Ovary (tissue), 10 donors: ENCODE measurements at places on chromosomes 5 and 9. TPM values are rescaled to one million over a fixed set of nuclear protein-coding genes. Genes with fewer than 3 reads are reported as not detected.
A peak's percentile ranks its signal among the peaks of the same experiment; 100 is the strongest.

DNA sequence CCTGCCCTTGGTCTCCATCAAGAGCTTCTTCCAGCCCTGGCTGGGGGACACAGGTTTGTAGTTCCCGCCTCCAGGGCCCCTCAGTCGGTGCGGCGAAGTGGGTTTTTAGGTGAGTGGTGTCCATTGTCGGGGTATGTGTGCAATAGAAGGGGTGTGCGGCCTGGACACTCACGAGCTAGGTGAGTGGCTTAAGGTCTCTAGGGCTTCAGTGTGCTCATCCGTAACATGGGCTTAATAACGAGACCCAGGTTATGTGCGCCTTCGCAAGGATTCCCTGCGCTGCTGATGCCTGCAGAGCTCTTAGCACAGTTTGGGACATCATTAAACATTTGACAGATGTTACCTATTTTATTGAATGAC lies 656 bp downstream of the CEP78 start:
- no peaks in the 10 kb centered on the region for H3K36me3 ChIP-seq
- H3K4me1 ChIP-seq: peaks cover 5% of the 10 kb centered on the region
- peak overlapping the region; percentile 48 for H3K27ac ChIP-seq
- H3K4me3 ChIP-seq: peak overlapping the region; percentile 84
- DNase-seq: no peak

DNA sequence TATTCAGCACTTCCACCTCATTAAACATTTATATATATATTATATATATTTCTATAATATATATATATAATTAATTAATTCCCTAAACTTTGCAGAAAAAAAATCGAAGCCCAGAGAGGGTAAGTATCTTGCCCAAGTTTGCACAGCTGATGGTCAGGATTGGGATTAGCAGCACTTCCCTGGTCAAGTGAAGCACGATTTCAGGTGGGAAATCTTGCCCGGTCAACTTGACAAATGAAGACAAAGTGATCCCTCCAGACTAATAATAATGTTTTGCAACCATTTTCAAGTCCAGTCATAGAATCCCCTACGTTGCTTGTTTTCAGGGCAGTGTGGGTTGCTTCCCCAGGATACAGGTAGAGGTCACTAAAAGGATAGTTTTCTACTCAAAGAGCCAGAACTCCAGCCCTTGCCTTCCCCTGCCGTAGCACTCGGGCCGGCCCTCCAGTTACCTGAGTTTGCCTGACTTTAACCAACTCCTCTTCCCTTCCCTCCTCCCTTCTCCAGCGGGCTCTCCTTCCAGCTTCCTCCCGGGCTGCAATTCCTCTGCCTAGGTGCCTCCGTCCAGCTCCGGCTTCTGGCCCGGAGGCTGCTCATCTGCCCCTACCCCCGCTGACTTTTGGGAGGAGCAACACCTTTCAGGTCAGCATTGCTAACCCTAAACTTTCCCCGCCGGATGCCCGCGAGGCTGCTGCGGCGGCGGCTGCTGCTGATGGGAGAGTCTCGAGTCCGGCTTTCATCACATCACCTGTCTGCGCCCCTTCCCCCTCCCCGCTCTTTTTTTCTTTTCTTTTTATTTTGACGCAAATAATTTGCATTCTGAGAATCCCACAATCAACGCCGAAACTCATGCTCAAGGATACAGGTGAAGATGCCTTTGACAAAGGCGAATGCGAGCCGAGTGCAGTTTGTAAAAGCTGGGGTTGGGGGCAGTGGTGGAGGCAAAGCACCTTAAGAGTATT lies 930 bp downstream of the PRLR start:
- peaks cover 15% of the 10 kb centered on the region for H3K4me1 ChIP-seq
- no peaks in the 10 kb centered on the region for H3K27me3 ChIP-seq
- peak overlapping the region; percentile 40 for H3K27ac ChIP-seq
- H3K36me3 ChIP-seq: no peaks in the 10 kb centered on the region
- no peak for DNase-seq

DNA sequence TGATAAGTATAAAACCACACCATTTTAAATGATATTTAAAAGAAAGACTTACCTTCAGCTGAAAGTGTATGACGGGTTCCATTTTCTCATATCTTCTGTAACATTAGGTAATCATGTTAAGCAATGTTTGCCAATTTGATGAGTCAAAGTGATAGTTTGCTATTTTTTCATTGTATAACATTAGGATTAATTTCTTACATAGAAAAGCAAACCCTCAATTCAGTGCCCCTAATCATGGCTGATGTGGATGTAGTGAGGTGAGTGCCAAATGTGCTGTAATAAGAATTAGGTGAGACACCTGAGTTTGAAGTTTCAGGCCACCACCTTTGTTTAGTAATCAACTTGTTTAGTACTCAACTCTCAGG lies 68.0 kb downstream of the UNC13B start:
- H3K27ac ChIP-seq: no peak overlapping the region
- no peaks in the 10 kb centered on the region for H3K4me1 ChIP-seq
- no peak for DNase-seq
- no peaks in the 10 kb centered on the region for H3K36me3 ChIP-seq
- no peaks in the 10 kb centered on the region for H3K27me3 ChIP-seq
- no peak overlapping the region for H3K4me3 ChIP-seq

- H3K27me3 ChIP-seq: no peaks in the 10 kb centered on the region
- H3K4me3 ChIP-seq: no peak overlapping the region
- H3K4me1 ChIP-seq: peaks cover 8% of the 10 kb centered on the region
- DNase-seq: no peak
Measured at GRCh38 chr5:17378346-17378997, 119.6 kb upstream of the TAF11L2 start.

DNA sequence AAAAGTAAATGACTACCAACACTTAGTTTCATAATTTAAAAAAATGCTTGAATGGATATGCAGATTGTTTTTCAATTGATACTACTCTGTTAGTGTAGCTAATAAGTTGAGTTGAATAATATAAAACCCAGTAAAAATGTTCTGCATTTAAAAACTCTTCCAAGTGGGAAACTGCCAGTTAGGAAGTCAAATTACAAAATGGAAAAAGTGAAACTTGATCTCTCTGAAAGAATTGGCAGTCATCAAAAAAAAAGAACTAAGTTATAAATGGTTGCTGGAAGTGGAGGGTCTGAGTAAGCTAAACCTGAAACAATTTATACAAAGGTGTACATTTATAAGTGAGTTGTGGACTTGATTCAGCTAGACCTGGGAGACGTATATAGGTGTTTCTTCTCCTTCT lies 52.4 kb downstream of the VCAN start:
- H3K36me3 ChIP-seq: no peaks in the 10 kb centered on the region
- DNase-seq: no peak
- H3K27ac ChIP-seq: no peak overlapping the region
- H3K4me3 ChIP-seq: no peak overlapping the region
- H3K27me3 ChIP-seq: no peaks in the 10 kb centered on the region

The PCDHGA2 gene
- 11.7 TPM for total RNA-seq
